Dermis blood vessel endothelial cell (primary cell): ENCODE measurements at places on chromosomes 4 and X. TPM values are rescaled to one million over a fixed set of nuclear protein-coding genes. Genes with fewer than 3 reads are reported as not detected.

Gene UGT2B10
- not detected in 2 replicates for total RNA-seq

Gene STX18
- total RNA-seq: 21.3 and 23.5 TPM in 2 replicates

Gene CYP4V2
- 3.9 and 5.8 TPM in 2 replicates for total RNA-seq

Gene AIMP1
- 21.3 and 29.4 TPM in 2 replicates for total RNA-seq

Gene CDKN2AIP
- total RNA-seq: 17.1 and 18.4 TPM in 2 replicates

Gene FHIP1A
- 0.17 and 0.33 TPM in 2 replicates for total RNA-seq

Gene SYP
- 0.14 and 0.34 TPM in 2 replicates for total RNA-seq

Gene EGFL6
- not detected in 2 replicates for total RNA-seq

Gene GPR101
- total RNA-seq: not detected in 2 replicates

Gene GPR50
- total RNA-seq: not detected in 2 replicates

Gene PCYT1B
- total RNA-seq: under 0.01 and 0.19 TPM in 2 replicates

Gene NOX1
- not detected in 2 replicates for total RNA-seq

Gene PABPC1L2A
- not detected in 2 replicates for total RNA-seq

Gene HSFX1
- 0.47 and 1.2 TPM in 2 replicates for total RNA-seq

Gene CT55
- not detected in 2 replicates for total RNA-seq

Gene PCSK1N
- total RNA-seq: 0.17 and 0.42 TPM in 2 replicates

Gene SLC10A4
- 0.05 TPM in 1 of 2 replicates, not detected in the other for total RNA-seq

Gene FAM47A
- not detected in 2 replicates for total RNA-seq

Gene PLAC1
- not detected in 2 replicates for total RNA-seq
